A549 treated with ZK216348 at 1 μM for 4 hours (cell line): ENCODE measurements at places on chromosomes 2 and 18. TPM values are rescaled to one million over a fixed set of nuclear protein-coding genes. Genes with fewer than 3 reads are reported as not detected.

Gene SERPINB12
- total RNA-seq: not detected in 5 replicates

Gene HAAO
- not detected in 5 replicates for total RNA-seq

Gene CFAP65
- 0.11 to 0.23 TPM (median 0.18 TPM) in 5 replicates for total RNA-seq

Gene ZNF804A
- total RNA-seq: not detected in 5 replicates

Gene EPAS1
- 87.7 to 124 TPM (median 120 TPM) in 5 replicates for total RNA-seq

Gene LYG2
- not detected in 5 replicates for total RNA-seq

Gene KCNK3
- 0.38 to 0.97 TPM (median 0.79 TPM) in 5 replicates for total RNA-seq

Gene MAPK4
- 0.08 to 0.18 TPM (median 0.14 TPM) in 5 replicates for total RNA-seq

Gene UGT1A4
- total RNA-seq: not detected in 5 replicates

Gene PRR30
- not detected in 5 replicates for total RNA-seq

Gene CIB4
- total RNA-seq: 0.44 to 0.93 TPM (median 0.52 TPM) in 3 of 5 replicates, not detected in the others

Gene TMEM247
- not detected in 5 replicates for total RNA-seq

Gene SKA1
- 9.7 to 15.0 TPM (median 12.4 TPM) in 5 replicates for total RNA-seq

Gene KCNE4
- total RNA-seq: 0.53 to 0.92 TPM (median 0.70 TPM) in 5 replicates

Gene SERPINB5
- 0.06 to 0.11 TPM in 2 of 5 replicates, not detected in the others for total RNA-seq

Gene SMAD7
- total RNA-seq: 19.7 to 25.3 TPM (median 24.1 TPM) in 5 replicates

Gene CD8B2
- total RNA-seq: not detected in 5 replicates

Gene GNLY
- total RNA-seq: 0.38 TPM in 1 of 5 replicates, not detected in the others

Gene ESPNL
- total RNA-seq: 0.14 to 0.43 TPM (median 0.22 TPM) in 4 of 5 replicates, not detected in the other

Gene CRYGC
- not detected in 5 replicates for total RNA-seq

Gene ALKAL2
- total RNA-seq: not detected in 5 replicates

Gene LHCGR
- not detected in 5 replicates for total RNA-seq

Gene SIGLEC15
- total RNA-seq: 0.05 to 0.12 TPM in 2 of 5 replicates, not detected in the others

Gene PSMA8
- not detected in 5 replicates for total RNA-seq

Gene FOXI3
- total RNA-seq: 0.08 TPM in 1 of 5 replicates, not detected in the others

Gene TMEM163
- total RNA-seq: 0.07 TPM in 2 of 5 replicates, not detected in the others

Gene GAL3ST2
- 0.20 to 0.46 TPM (median 0.33 TPM) in 5 replicates for total RNA-seq

Gene ELOA2
- total RNA-seq: not detected in 5 replicates

Gene STPG4
- not detected in 5 replicates for total RNA-seq
